Right cardiac atrium (tissue), 5 donors: ENCODE measurements at places on chromosomes 7 and 10. TPM values are rescaled to one million over a fixed set of nuclear protein-coding genes. Genes with fewer than 3 reads are reported as not detected.

The RINT1 gene
- total RNA-seq, result 12.5 TPM

The CACNA2D1 gene
- total RNA-seq, result 33.7 TPM

The TMEM196 gene
- total RNA-seq, result not detected

The CLRN3 gene
- not detected for total RNA-seq

The ABCB1 gene
- 0.51 TPM for total RNA-seq

The RNF148 gene
- 0.25 TPM for total RNA-seq

The C10orf62 gene
- total RNA-seq, result 0.31 TPM

The PLXNA4 gene
- total RNA-seq, result 19.3 TPM

The ARMS2 gene
- not detected for total RNA-seq

The FXYD4 gene
- not detected for total RNA-seq

The C10orf67 gene
- total RNA-seq, result 0.48 TPM

The NEUROD6 gene
- not detected for total RNA-seq
